Activated T-cell treated with anti-CD3 and anti-CD28 coated beads for 1 hour (primary cell): ENCODE measurements at places on chromosomes 13 and 19.

DNA sequence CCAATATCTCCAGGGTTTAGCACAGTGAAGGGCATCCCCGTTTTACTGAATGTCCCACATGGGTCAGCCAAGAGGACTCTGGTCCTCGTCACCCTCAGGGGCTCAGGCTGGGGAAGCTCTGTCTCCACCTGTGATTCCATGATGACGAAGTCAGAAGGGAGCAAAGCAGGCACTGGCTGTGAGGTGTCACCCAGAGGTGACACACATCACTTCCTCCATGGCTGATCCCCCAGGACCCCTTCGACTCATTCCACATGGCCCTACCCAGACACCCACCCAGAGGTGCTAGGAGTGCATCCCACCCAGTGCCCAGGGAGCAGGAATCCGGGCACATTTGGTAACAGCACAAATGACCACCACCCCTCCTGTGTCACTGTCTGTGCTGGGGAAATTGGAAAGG lies 145.2 kb upstream of the VSTM2B start:
- no peak for DNase-seq

GRCh38 chr13:108070491-108070890 lies 144.8 kb downstream of the LIG4 start:
- no peak for DNase-seq

DNA sequence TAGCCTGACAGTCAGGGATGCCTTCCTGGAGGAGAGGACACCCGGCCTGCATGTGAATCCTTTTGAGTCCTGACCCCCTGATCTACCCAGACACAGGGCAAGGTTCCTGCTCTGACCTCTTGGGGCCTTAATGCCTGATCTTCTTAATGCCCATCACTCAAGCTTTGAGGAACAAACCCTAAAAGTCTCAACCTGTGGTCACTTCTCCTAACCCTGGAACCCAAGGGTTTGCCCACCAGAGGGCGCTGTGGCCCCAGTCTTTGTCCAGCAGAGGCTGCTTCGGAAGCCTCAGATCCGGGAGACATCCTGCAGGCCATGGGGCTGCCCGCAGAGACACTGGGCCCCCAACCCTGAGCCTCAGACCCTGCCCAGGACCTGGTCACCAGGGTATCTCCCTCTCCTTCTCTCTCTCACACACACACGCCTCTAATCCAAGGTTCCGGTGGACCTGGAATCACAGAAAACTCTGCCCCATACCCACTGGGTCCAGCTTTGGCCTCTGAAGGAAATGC lies 9.8 kb upstream of the DPF1 start:
- DNase-seq: peak; percentile 66

GRCh38 chr13:103878891-103879605 lies 812.8 kb upstream of the SLC10A2 start:
- no peak for DNase-seq

DNA sequence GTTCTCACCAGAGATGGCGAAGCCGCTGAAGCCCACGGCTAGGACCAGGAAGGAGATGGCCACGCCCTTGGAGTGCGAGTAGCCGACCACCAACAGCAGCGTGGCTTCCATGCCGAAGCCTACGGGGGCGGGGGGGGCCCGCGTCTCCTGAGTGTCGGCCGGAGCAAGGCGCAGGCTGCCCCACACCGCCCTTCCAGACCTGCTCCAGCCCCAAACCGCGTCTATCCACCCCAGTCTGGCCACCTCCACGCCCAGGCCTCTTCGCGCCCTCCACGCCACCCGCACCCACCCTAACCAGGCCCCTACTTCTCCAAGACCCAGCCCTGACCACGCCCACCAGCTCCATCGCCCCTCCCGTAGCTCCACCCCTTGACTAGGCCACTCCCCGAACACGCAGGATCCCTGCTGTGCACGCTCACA lies 6.2 kb downstream of the GFY start:
- DNase-seq: no peak

DNA sequence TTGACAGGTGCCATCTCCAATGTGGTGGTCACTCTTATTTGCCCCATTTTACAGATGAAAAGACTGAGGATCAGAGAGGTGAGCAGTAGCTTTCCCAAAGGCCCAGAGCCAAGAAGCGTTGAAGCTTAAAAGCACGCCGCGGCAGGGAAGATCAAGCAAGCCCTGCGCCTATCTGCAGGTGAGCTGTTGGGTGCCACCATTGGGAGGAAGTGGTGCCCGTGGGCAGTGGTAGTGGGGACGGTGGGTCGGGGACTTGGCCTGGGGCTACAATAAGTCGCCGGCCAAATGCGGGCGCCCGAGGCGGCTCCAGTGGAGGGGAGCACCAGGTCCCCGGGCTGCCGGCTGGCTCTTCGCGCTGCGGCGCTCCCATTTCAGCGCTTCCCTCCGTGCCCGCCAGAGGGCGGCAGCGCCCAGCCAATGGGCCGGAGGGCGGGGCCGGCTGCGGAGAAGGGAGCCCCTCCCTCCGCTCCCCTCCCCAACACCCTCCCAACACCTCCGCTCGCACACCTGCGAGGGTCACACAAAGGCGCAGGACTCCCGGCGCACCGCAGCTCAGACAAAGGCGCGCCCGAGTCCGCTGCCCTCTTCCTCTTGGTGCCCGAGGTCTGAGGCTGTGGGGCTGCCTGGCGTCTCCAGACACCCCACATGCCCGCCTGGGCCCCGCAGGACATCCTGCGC lies 744 bp upstream of the POU2F2 start:
- DNase-seq: peak; percentile 84
